ENCODE measurements at places on chromosomes 6 and 20. TPM values are rescaled to one million over a fixed set of nuclear protein-coding genes. Genes with fewer than 3 reads are reported as not detected.

Gene KCNK5
- total RNA-seq, result not detected

Gene FAXC
- 0.55 TPM for total RNA-seq

Gene SLC22A7
- not detected for total RNA-seq

Gene HUS1B
- total RNA-seq, result 0.83 TPM

Gene TBXT
- total RNA-seq, result not detected

Gene POM121L2
- total RNA-seq, result not detected

Gene FBXO30
- total RNA-seq, result 20.8 TPM

Gene TRDN
- not detected for total RNA-seq

Gene ARMH2
- total RNA-seq, result not detected

Gene GSTA2
- total RNA-seq, result not detected

Data from smooth muscle cell of bladder (primary cell).